Left lobe of liver (tissue), 2 donors: ENCODE measurements at places on chromosomes 4 and X.

DNA sequence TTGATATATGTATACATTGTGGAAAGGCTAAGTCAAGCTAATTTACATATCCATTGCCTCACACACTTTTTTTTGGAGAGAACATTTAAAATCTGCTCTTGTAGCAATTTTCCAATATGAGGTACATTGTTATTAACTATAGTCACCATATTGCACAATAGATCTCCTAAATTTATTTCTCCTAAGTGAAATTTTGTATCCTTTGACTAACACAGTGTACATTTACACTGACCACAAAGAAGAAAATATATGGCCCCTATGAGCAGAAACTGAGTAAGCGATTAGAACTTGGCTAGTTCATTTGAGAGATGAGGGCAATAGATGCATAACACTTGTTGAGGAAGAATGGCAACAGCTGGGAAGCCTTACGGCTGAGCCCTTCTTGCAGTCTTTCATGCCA lies 20.3 kb upstream of the GUCY1B1 start:
- no peak for DNase-seq

DNA sequence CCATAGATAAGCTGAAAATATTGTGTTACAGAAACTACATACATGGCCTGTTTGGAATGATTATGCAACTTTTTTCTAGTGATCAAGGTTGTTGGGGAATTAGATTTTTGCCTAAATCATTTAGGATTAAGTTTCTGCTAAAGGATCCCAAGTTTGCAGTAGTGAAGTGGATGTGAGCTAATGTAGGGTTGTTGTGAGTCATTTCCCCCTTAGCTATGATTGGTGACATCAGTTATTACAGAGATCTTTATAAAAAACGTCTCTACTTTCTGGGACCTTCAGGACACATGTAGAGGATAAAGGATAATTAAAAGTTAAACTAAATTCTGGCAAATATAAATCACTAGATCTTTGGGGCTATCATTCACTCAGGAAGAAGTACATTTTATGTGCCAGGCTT lies 133.3 kb downstream of the GATB start:
- DNase-seq: no peak

DNA sequence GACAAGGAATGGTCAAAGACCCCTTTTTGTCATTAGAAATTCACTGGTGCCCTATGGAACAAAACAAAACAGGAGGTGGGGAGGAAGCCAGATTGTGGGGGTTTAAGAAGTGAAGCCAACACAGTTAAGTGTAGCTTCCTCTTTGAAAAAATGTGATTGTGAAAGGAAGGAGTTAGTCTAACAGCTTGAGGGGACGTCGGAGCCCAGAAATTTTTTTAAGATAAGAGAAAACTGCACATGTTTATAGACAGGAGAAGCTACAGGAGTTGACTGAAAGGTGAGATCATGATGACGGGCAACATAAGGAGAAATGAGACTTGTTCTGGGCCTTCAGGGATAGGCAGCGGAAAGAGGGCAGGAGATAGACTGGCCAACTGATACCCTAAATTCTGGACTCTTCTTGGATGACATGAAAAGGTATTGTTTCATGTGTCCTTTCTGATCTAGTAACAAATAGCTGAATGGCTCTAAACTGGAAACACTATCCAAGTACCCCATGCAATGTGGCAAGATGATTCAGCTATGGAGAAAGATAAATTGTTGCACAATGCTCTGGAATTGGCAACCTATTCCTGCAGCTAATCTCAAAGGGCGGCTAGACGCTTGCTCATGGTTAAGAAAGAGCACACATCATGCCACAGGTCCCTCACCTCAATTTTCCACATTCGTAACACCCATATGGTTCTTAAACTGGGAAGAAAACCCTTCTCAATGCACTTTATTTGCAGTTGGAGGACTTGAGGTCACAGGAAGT lies 3.7 kb upstream of the HDAC8 start:
- peak; percentile 43 for DNase-seq

DNA sequence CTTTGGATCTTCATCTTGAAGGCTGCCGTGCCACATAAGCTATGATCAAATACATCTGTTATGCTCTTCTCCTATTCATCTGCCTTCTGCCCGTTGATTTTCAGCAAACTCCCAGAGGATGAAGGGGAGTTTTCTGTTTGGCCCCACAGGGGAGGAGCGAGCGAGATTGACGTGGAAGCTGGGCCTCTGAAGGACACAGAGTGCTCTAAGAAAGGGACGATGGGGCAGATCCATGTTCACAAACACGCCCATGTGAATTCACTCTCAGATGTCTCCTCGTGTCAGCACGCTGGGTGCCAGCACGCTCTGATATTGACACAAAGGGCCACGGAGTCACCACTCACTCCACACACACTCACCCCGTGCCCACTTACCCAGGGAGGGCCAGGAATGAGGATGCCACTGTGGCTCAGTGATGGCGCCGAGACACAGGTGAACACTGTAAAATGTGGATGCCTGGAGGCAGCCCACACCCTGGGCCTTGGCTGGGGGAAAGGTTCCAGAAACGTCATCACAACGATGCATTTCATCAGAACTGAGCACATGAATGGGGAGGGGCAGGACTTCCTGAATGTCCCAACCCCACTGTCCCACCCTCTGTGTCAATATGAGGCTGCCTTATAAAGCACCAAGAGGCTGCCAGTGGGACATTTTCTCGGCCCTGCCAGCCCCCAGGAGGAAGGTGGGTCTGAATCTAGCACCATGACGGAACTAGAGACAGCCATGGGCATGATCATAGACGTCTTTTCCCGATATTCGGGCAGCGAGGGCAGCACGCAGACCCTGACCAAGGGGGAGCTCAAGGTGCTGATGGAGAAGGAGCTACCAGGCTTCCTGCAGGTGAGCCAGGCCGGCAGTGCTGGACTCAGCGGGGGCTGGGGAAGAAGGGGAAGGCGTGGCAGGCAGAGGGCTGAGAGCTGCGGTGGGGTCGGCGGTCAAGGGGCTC lies at the start of gene S100P:
Gene S100P, plus strand, starts transcription at position 648 of the 946 bp plus-strand sequence. Its CDS starts 55 bp downstream, at position 703.
- DNase-seq: no peak

GRCh38 chrX:11754958-11755645 lies 2.9 kb upstream of the MSL3 start:
- no peak for DNase-seq

GRCh38 chrX:129359269-129359668 lies 164.0 kb downstream of the SMARCA1 start:
- DNase-seq: no peak
